Fibroblast of the aortic adventitia (primary cell): ENCODE measurements at places on chromosomes 11 and 22.

- no peak for DNase-seq
Observed at GRCh38 chr22:31398231-31398630, 1.2 kb upstream of the DRG1 start.

GRCh38 chr11:43681401-43681942, 934 bp downstream of the HSD17B12 start:
- DNase-seq: peak; percentile 48

DNA sequence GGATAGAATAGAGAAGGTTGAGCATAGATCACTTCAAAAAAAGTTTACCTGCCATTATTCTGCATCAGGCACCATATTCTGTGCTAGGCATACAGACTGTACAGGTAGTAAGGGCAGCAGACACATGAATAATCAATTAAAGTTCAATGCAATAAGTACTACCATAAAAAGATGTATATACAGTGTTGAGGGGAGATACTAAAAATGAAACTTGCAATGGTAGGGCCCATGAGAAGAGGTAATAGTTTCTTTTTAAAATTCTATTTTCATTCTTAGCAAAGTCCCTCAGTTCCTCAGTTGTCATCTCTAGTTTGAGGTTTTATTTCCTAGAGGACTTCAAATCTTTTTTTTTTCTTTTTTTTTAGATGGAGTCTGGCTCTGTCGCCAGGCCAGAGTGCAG, 819.9 kb downstream of the FAM181B start:
- no peak for DNase-seq

DNA sequence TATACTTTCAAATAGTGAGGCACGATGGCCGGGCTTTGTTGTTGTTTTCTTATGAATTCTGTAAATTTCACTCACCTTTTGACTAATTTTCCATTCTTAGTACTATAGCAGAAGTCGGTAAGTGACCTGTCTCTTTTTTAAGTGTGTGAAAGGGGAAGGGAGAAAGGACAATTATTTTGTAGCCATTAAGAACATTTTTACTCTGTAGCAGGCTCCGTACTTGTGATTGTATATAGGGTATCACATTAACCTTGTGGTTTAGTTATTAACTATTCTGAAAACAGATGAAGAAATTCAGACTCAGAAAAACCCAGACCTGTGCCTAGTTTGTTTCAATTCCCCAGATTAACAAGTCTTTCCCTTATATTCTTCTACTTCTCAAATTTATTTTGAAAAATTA, 78.7 kb downstream of the CASP12 start:
- DNase-seq: no peak

DNA sequence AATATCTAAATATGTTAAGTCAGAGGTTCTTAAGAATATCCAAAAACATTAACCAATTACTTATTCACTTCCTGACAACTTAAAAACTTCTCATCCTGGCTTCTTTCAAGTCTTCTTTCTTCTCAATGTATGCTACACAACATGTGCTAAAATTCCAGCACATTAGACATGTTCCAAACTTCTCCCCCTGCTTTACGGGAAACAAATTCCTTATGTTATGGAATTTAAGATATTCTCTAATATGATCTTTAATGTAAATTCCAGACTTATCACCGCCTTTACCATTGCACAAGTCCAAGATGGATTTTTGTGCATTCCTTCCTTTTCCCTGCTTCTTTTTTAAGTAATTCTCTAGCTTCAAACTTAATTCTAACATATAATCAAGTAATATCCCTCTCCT, 964.5 kb upstream of the CHORDC1 start:
- no peak for DNase-seq

GRCh38 chr11:86523738-86524619, 148.4 kb downstream of the ME3 start:
- peak; percentile 94 for DNase-seq

DNA sequence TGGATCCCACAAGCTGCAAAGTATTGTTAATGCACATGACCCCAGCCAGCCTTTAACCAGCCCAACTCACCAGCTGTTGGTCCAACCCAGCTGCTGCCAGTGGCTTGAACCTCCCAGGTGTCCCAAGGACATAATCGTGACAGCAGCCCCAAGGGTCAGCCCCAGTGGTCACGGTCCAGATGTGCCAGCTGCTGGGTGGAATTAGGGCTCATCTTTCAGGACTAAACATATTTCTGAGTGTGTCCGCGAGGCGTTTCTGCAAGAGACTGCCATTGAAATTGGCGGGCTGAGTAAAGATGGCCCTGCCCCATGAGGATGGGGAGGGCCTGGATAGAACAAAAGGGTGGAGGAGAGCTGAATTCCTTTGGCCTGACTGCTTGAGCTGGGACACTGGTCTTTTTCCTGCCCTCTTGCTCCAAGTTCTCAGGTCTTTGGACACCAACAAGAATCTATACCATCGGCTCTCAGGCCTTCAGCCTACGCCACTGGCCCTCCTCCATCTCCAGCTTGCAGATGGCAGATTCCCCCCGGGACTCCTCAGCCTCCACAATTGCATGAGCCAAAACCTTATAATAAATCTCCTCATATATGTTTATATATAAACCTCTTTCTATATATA, 240.2 kb downstream of the MN1 start:
- peak; percentile 40 for DNase-seq

GRCh38 chr11:64097468-64098317, 62.0 kb downstream of the FLRT1 start:
- DNase-seq: no peak

GRCh38 chr11:34891611-34892010, 24.6 kb downstream of the APIP start:
- no peak for DNase-seq

DNA sequence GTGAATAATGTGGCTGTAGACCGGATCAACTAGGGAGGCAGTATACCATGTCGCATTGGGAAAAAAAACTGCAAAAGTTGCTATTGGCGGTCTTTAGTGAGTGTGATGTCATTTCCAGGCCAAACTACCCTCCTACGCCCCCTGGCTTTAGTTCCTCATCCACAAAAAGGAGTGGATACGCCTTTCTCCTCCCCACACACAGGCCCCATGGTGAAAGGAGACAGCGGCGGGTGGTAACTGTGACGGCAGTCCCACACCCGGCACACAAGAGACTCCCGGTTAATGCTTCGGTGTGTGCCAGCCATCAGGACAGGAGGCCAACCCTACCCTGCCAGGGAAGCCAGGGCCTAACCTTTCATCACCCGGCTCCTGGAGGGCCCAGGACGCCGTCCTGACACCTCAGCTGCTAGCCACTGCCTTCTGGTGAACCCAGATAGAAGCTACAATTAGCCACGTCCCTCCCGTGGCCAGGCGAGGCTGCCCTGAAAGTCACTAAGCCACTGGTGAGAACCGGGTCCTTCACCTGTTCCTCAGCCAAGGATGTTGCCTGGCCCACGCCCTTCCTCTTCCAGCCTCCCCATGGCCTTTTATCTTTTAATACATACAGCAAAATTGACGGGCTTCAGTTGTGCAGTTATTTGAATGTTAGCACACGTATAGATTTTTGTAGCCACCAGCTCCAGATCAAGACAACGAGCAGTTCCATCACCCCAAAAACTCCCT, 10.8 kb downstream of the TP53I11 start:
- DNase-seq: no peak

- peak; percentile 65 for DNase-seq
Observed at GRCh38 chr22:38267086-38267485, 5.7 kb downstream of the TMEM184B start.

GRCh38 chr11:113370634-113371033, 16.9 kb upstream of the ANKK1 start:
- DNase-seq: no peak

- DNase-seq: no peak
Observed at GRCh38 chr22:29517215-29517908, 36.2 kb downstream of the THOC5 start.

- no peak for DNase-seq
Observed at GRCh38 chr11:133520707-133521106, 11.6 kb downstream of the OPCML start.

DNA sequence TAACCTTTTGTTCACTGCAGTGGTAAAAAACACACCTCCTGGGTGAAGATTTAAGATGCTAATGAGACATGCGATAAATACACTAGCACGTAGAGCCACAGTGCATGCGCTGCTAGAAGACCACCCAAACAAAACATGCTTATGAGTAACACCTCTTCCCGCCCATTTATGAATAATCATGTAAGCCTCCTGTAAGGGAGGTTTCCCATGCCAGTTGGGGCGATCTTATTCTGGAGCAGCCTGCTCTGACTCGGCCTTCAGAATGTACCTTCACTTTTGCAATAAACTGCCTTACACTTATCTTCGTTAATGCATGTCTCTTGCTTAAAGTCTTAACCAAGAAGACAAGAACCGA, 18.1 kb upstream of the SCARF2 start:
- DNase-seq: no peak

GRCh38 chr11:121626507-121626875, 173.7 kb upstream of the SORL1-AS1 start:
- DNase-seq: peak; percentile 75

GRCh38 chr11:67499808-67500483, 5.2 kb downstream of the PITPNM1 start:
- no peak for DNase-seq

- DNase-seq: no peak
Observed at GRCh38 chr11:84194696-84195095, 908.5 kb upstream of the CCDC90B start.

- DNase-seq: no peak
Observed at GRCh38 chr11:119727523-119728151, 1.4 kb downstream of the NECTIN1 start.

GRCh38 chr11:8870411-8871170, 40.4 kb upstream of the AKIP1 start:
- DNase-seq: peak; percentile 74

- no peak for DNase-seq
Observed at GRCh38 chr11:125093502-125093901, 17.9 kb downstream of the TMEM218 start.

- DNase-seq: no peak
Observed at GRCh38 chr11:132078264-132079076, 708.1 kb downstream of the NTM start.

- DNase-seq: no peak
Observed at GRCh38 chr11:34633640-34633989, 12.7 kb downstream of the EHF start.

DNA sequence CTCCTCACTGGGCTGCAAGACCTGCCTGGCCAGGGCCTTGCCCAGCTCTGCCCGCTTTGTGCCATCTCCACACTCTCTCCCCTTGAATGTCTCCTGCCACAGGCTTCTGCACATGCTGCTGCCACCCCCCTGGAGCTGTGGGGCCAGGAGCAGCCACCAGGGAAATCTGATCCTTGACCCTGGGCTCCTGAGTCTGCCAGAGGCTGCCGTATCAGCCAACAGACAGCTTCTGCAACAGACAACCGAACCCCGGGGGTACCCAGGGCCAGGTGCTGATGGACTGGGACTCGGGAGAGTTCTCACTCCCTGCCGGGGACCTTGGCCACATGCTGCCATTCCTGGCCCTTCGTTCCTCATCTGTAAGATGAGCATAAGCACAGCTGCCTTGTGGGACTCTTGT, 3.3 kb upstream of the PPARA start:
- no peak for DNase-seq

DNA sequence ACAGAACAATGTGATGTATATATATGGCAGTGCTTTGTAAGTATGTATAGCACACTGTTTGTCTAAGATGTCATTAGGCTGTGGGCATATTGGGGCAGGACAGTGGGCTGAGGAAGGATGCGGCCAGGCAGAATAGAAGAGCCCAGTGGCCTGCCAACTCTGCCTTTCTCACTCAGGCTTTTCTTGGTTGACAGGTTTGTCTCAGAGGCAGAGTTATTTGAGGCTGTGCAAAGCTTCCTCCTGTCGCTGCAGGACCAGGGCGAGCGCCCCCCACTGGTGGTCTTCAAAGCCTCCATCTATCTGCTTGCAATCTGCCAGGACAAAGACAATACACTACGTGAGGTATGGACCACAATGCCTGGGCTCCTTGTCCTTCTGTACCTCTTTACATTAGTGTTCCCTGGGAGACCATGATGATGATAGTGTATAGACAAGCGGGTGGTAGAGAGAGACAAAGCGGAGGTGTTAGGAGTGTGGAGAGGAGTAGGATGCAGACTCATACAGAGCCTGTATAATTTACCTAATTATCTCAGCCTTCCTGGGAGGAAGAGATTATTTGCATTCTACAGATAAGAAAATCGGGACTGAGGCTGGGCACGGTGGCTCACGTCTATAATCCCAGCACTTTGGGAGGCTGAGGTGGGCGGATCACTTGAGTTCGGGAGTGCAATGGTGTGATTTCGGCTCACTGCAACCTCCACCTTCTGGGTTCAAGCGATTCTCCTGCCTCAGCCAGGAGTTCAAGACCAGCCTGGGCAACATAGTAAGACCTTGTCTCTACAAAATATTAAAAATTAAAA, 37.3 kb upstream of the CCDC134 start:
- DNase-seq: no peak

- DNase-seq: no peak
Observed at GRCh38 chr22:35548722-35549112, 8.1 kb downstream of the RASD2 start.

- no peak for DNase-seq
Observed at GRCh38 chr11:2330696-2331095, 28.9 kb downstream of the TSPAN32 start.

DNA sequence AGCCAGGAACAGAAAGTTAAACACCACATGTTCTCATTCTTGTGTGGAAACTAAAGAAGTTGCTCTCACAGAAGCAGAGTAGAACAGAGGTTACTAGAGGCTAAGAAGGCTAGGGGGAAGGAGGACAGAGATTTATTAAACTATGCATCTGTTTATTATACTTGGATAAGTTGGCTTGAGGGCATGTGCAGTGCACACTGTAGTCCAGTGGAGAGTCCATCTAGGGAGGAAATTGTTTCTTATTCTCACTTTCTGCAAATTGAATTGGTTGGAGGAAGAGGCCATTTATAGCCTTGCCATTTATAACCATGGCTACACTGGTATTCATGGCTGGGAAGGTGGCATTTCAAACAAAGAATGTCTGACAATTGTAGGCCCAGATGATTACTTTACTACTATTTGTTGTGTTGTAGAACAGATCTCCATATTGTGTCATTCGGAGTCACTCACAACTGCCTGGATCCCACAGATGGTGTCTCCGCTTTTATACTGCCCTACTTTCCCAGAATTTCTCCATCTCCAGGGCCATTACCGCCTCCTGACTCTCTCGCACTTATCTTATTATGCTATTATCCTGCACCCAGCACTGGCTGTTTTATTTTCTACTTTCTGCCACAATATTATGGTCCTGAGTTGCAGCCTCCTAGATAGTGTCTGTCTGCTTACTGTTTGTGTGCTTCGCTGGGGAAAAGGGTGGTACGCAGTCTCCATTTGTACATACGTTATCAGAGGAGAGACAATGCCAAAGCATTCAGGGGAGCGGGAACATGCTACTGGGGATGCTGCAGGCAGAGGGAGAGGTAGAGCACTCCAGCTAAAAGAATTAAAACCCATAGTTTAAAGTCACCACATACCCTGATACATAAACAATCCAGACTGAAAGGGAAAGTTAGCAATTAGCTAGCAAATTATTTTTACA, 169.3 kb upstream of the BLID start:
- no peak for DNase-seq

- no peak for DNase-seq
Observed at GRCh38 chr11:20933958-20934357, 264.6 kb downstream of the NELL1 start.
